ENCODE measurements at places on chromosomes 7 and 10. TPM values are rescaled to one million over a fixed set of nuclear protein-coding genes. Genes with fewer than 3 reads are reported as not detected.

SP8 gene
- not detected for total RNA-seq

MGAM2 gene
- 0.11 TPM for total RNA-seq

ASZ1 gene
- not detected for total RNA-seq

CACNB2 gene
- 45.6 TPM for total RNA-seq
